ENCODE measurements at places on chromosomes 4 and X.

- DNase-seq = no peak
Measured at GRCh38 chr4:21753084-21753760, 195.3 kb downstream of the KCNIP4 start.

- DNase-seq = no peak
Measured at GRCh38 chr4:89263265-89263664, 44.3 kb downstream of the GPRIN3 start.

- DNase-seq = no peak
Measured at GRCh38 chrX:8179656-8180055, 8.6 kb upstream of the VCX2 start.

DNA sequence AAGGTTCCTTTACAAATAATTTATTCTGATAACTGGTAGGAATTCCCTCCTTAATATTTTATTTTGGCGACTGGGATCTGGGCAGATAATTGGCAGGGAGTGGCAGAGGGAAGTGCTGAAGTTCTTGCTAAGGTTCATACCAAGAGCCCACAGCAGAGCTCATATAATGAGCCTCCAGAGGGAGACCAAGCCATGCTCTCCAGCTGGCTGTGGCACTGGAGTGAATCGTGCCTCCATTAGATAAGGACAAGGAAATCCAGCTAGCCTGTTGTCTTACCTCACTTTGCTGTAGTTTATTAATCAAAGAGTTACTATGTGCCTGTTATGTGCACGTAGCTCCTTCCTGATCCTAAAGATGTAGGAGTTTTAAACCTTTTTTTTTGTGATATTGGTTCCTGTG lies 1.3 kb downstream of the ASB12 start:
- no peak for DNase-seq

GRCh38 chr4:141645611-141646340 lies 9.4 kb downstream of the IL15 start:
- no peak for DNase-seq

DNA sequence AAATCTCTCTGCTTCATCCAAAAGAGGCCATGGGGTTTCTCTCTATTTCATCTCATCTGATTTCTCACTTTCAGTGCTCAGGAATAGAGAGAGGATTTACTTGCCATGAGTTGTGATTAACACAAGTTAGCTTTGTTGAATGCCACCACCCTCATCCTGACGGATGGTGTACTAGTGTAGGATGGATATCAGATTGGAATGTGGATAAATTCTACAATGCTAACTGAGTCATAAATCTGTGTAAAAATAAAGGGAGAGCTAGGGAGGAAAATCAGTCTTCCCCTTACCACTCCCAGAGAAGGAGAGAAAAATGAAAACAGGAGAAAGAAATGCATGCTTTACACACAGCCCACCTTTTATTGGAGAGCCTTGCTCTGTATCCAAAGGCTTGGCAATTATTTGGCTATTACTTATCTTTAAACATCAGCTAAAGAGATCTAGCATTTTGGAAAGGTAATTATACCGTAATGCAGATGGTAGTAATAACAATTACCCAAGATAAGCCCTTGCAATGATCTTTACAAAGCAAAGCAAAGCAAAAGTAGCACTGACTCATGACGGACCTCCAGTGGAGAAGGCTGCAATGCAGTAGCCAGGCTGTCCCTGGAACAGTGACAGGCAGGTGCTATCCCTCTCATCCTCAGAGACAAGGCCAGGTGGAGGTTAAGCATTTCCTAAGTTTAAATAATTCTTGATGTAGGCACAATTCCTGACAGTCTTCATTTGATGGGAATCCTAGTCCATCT lies 306.3 kb upstream of the PPARGC1A start:
- no peak for DNase-seq

DNA sequence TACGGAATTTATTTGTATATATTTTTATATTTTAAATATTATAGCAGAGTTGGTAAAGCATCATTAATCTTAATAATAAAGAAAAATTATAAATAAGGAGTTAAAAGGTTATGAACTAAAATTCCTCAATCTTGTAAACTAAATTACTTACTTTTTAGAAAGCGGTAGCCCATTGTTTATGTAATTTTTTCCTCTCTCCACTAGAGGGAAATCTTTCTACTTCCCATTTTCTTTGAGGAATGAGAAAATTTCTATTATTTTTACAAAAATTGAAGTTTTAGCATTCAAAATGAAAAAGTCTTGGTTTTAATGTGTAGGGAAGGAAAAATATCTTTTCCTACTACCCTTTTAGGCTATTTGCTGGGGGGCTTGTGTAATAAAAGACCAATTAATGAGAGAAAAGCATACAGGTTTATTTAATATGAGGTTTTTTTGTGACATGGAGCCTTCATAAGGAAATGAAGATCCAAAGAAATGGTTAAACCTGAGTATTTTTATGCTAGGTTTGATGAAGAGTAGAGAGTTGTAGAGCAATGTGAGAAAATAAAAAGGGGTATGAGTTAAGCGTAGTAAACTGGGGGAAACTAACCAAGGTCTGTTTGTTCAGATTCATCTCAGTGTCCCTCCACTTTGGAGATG lies 68.7 kb upstream of the ADAD1 start:
- no peak for DNase-seq

- no peak for DNase-seq
Measured at GRCh38 chrX:148537556-148538182, 37.3 kb downstream of the AFF2 start.

DNA sequence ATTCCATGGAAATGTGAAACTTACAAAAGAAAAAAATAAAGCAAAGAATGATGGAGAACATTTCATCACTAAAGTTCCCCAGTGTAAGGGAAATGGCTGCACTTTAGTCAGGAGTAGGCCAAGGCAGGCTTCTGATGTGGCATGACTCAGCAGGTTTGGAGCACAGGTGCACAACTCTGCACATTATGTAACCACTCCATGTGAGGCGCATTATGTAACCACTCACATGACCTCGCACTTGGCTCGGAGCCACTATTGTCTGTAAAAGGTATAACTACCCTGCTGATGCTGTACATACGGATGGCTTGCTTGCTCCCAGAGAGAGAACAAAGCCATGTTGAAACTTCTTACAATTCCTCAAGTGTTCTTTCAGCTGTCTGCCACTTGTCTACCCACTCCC lies 727.6 kb downstream of the TRAM1L1 start:
- DNase-seq = no peak

DNA sequence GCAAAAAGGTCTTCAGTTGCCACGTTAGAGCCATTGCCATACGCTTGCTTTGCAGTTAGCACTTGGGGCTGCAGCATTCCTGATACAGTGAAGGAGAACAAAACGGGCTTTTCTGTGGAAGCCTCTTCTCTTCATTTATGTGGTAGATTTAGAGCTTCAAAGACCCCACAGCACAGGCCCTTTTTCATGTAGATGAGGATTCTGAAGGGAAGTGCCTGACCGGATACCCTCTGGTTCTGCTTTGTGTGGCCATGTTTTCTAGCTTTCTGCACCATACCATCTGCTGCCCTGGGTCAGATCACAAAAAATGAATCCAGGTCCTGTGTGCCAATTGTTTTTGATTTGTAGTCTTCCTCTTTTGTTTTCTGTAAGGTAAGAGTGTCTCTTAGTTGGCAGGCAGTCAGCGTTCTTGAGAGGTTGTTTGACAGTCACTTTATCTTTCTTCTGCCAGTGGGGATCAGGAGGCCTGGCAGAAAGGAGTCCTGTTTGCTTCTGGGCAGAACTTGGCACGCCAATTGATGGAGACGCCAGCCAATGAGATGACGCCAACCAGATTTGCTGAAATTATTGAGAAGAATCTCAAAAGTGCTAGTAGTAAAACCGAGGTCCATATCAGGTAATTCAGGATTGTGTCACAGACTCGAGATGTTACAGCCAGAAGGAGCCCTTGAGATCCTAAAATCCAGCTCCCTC lies 7.7 kb downstream of the LAP3 start:
- no peak for DNase-seq

DNA sequence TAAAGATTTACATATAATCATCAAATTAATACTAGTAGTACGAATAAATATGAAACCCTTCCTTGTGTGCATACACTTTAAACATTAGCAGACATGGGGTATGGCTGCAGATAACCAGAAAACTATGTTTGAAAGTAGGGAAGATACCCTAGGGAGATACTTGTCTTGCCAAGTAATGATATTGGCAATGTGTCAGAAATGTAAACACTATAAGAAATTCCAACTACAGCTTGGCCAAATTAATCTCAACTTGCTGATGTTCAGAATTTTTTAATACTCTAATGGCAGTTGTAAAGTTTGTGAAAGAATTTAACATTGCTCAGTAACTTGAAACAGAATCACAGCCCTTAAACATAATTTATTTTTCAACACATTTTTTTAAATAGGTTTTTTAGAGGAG lies 27.4 kb upstream of the HPGD start:
- no peak for DNase-seq

- no peak for DNase-seq
Measured at GRCh38 chr4:40238008-40238699, 41.3 kb downstream of the RHOH start.

- DNase-seq = no peak
Measured at GRCh38 chr4:103498161-103499070, 221.4 kb downstream of the TACR3 start.

DNA sequence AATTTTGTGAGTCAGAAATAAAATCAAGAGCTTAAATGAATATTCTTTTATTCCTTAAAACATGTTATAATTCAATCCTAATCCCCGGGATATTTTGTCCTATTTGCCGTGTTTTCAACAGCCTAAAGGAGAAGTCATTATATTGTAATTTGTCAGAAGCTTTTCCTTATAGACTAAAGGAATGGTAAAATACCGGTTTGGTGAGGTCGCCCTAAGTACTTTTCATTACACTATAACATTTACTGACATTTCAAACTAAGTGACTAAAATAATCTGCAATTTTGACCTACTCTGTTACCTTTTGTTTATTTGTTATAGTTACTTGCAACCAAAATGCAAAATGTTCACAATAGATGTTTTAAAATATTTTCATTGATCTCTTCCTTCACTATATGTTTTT lies 8.8 kb downstream of the DCLK2 start:
- no peak for DNase-seq

DNA sequence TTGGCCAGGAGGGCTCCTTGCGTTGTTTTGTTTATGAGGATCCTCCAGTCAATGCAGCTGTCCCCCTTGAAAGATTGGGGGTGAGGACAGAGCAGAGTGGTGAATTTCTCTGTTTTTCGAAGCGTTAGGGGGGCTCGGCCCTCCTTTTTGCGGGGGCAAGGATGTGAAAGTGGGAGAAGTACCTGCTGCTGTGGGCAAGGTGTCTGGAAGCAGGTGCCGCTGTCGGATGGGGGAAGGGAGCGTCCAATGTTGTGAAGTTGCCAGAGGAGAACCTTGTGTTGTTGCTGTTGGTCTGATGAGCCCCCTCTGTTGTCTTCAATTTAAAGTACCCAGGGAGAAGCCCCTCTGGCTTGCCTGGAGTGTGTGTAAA lies 613 bp downstream of the GLRB start:
- DNase-seq = no peak

DNA sequence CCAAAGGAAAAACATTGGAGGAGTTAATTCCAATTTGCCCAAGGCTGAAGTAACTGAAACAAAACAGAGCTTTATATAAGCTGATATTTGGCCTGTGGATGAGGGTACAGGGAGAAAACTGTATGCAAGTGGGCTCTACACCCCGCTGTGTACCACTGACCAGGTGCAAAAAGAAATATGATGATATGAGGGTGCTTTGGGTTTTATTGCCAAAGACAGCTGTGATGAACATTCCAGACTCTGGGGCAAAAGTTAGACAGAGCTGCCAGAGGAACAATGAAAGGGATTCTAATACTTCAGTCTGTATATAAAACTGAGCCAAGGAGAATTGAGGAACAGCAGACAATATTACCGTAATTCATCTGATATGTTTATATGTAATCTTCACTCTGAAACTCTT lies 117.4 kb downstream of the MID1 start:
- no peak for DNase-seq

- no peak for DNase-seq
Measured at GRCh38 chrX:45788941-45789348, 588.3 kb upstream of the DIPK2B start.

DNA sequence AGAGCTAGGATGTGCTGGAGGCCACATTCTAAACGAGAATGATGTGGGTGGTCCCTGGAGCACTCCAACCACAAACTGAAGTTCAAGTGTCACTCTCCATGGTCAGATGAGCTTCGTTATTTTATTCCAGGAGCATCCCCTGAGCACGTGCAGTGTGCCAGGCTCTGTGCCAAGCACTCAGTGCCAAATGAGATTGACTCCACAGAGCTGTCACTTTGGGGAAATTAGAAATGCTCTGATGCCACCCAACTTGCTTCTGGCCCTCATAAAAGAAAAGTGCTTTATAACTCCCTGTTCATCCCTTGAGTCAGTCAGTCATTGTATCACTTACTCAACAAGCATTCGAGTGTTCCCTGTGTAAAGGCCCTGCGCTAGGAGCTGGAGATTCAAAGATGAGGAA lies 91.2 kb downstream of the RTL5 start:
- no peak for DNase-seq

- DNase-seq = no peak
Measured at GRCh38 chr4:33924811-33925210, 2319.5 kb downstream of the ARAP2 start.

DNA sequence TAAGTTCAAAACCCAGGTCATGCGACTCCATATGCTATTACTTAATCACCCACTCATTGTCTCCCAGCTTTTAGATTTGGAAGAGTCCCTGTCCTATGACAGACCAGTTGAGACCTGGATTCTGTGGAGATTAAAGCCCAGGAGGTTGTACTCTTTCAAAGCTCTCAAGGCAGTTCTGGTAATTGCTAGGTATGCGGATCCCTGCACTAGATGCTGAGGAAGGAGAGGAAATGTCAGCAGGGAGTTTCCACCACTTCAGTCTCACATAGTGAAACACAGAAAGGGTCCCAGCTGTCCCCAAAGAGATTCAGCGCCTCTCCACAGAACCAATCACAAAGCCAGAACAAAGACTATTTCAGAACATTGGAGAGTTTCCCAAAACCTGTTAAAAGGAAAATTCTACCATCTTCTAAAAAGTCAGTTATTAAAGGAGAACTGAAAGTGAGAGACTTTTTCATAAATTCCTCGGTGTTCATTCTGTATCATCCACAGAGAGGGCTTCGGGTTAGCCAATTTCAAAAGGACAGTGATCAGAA lies 53.4 kb downstream of the IRF2 start:
- no peak for DNase-seq

GRCh38 chr4:140609548-140610425 lies 41.0 kb upstream of the UCP1 start:
- no peak for DNase-seq

DNA sequence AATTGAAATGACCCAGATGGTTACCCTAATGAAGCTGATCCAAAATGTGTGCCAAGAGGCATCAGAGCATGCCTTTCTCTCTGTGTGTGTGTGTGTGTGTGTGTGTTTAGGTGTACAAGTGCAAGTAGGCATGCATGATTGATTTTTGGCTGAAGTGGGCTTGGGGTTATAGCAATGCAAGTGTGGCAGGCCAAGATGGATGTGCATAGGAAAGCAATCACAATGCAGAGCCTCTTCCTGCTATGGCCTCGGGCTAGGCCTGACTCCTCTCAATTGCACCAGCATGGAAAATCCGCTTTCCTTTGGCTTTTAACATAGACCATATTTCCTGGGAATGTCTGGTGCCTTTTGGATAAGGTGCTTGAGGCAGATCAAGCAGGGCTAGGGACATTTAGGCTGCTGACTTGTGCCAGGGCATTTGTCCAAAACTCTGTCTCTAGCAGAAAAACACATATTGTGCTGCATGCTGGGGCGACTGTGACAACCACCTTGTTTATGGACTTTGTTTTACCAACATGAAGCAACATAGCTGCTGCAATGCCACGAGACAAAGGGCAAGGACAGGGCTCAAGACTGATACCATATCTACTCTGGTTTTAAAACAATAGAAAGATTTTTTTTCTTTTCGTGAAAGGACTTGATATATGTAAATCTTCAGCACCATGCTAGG lies 395.7 kb downstream of the RAPGEF2 start:
- DNase-seq = no peak

GRCh38 chr4:87026800-87027495 lies 92.1 kb downstream of the AFF1 start:
- no peak for DNase-seq
